ENCODE measurements at places on chromosomes 1 and 21.

DNA sequence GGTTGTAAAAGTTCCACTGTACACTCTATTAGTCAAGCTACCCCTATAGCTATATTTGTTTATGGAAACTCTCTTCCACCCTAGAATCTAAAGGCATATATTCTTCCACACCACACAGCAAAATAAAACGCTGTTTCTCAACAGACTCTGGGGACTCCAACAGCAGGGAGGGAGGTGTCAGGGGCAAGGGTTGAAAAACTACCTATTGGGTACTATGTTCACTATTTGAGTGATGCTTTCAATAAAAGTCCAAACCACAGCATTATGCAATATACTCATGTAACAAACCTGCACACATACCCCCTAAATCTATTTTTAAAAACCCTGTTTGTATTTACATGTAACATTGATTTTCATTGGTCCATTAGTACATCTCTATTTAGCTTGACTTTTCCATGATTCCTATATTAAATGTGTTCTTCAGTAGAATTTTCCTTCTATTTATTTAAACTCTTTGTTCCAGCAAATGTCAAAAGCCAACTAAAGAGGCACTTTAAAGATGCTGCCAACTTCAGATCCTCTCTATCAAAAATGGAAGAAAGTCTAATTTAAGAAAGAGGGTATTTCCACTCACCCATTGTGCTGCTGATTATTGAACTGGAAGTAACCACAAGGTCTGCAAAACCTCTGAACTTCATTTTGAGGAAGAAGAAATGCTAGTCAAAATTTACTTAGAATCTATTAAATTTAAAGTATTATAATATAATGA is 26.2 kb downstream of the RGS7 start:
- peak overlapping the region; percentile 53 for H3K27ac ChIP-seq
- peaks cover 24% of the 10 kb centered on the region for H3K4me1 ChIP-seq
- no peaks in the 10 kb centered on the region for H3K27me3 ChIP-seq
- H3K36me3 ChIP-seq: no peaks in the 10 kb centered on the region

DNA sequence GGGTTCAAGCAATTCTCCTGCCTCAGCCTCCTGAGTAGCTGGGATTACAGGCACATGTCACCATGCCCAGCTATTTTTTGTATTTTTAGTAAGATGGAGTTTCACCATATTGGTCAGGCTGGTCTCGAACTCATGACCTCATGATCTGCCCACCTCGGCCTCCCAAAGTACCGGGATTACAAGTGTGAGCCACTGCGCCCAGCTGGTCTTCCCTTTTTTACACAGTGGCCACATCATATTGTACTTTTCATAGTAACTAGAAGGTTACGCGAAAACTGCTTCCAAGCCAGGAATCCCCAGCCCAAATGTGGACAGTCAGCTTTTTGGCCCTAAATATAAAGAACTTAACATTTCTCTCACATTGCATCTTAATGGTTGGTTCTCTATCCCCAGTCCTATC is 4.2 kb downstream of the VASH2 start:
- H3K27ac ChIP-seq: peak overlapping the region; percentile 82
- no peak overlapping the region for H3K4me3 ChIP-seq
- peaks cover 32% of the 10 kb centered on the region for H3K4me1 ChIP-seq
- peaks cover 36% of the 10 kb centered on the region for H3K27me3 ChIP-seq
- no peaks in the 10 kb centered on the region for H3K36me3 ChIP-seq

GRCh38 chr1:7586031-7586941 is 184.8 kb upstream of the VAMP3 start:
- H3K36me3 ChIP-seq: no peaks in the 10 kb centered on the region
- H3K27ac ChIP-seq: no peak overlapping the region
- H3K4me1 ChIP-seq: no peaks in the 10 kb centered on the region
- H3K27me3 ChIP-seq: peaks cover 10% of the 10 kb centered on the region
- DNase-seq: no peak

GRCh38 chr21:41653954-41654491 is 112.8 kb downstream of the RIPK4 start:
- H3K4me1 ChIP-seq: peaks cover 6% of the 10 kb centered on the region
- no peaks in the 10 kb centered on the region for H3K36me3 ChIP-seq
- H3K4me3 ChIP-seq: no peak overlapping the region
- no peak overlapping the region for H3K27ac ChIP-seq
- DNase-seq: no peak

DNA sequence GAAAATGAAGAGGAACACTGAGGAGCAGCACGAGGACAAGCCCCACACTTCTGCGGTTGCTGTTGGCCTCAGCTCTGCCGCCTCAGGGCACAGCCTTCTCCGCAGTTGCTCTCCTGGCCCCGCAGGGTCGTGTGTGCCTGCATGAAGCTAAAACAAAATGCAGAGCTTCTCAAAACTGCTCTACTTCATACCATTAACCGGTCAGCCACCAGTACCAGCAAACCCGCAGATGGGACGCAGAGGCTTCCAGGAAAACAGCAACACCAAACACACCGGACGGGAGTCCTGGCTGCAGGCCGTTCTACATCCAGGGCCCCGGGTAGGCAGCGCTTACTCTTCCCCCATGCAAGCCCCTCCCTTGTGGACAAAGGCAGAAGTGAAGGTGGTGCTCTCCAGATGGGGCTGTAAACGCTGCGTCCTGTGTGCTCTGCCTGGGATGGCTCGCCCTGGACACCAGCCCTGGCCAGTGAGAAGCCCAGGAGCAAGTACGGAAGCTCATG is 7.1 kb upstream of the C1orf159 start:
- peak overlapping the region; percentile 86 for H3K27ac ChIP-seq
- peaks cover 5% of the 10 kb centered on the region for H3K36me3 ChIP-seq
- H3K27me3 ChIP-seq: peaks cover 9% of the 10 kb centered on the region
- no peak for DNase-seq
- H3K4me1 ChIP-seq: peaks cover 34% of the 10 kb centered on the region

DNA sequence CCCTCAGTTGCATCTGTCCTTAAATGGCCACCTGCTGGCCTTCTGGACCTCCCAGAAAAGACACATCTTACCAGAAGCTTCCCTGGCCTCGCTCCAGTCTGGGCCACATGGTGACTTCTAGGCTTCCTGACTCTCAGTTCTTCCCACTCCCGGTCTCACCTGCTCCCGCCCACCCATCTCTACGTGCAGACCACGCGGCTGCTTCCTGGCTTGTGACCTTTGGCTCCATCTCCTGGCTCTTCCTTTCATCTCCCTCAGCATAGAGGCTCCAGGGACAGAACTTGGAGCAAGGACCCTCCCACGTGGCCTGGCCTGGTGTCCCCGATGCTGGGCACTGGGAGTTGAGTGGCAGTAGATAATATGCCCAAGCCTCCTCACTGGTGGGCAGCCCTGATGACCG is 124.9 kb upstream of the IRF2BP2 start:
- no peaks in the 10 kb centered on the region for H3K27me3 ChIP-seq
- H3K4me3 ChIP-seq: no peak overlapping the region
- no peaks in the 10 kb centered on the region for H3K36me3 ChIP-seq
- peak overlapping the region; percentile 39 for H3K27ac ChIP-seq
- DNase-seq: no peak
- H3K4me1 ChIP-seq: peaks cover 35% of the 10 kb centered on the region

GRCh38 chr1:151259351-151259750 is 4.8 kb downstream of the PSMD4 start:
- H3K27ac ChIP-seq: no peak overlapping the region
- no peak overlapping the region for H3K4me3 ChIP-seq
- peaks cover 33% of the 10 kb centered on the region for H3K36me3 ChIP-seq
- DNase-seq: no peak

DNA sequence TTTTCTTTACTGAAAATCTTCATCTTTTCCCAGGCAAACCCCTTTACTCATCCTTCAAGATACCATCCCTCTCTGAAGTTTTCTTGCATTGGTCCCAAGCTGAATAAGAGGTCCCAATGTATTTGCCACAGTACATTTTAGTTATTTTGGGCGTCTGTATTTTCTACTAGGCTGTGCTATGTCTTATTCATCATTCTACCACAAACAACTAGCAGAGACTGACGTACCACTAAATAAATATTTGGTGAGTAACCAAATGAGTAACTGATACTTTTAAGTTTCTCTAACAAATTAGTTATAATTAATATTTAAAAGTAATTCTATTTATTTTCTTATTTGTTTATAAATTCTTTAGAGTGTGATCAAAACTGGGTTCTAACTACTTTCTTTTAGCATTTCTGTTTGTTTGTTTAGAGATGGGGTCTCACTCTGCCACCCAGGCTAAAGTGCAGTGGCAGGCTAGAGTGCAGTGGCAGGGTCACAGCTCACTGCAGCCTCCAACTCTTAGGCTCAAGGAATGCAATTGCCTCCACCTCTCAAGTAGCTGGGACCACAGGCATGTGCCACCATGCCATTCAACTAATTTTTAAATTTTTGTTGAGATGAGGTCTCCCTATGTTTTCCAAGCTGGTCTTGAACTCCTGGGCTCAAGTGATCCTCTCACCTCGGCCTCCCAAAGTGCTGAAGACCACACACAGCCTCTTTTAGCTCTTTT is 33.1 kb downstream of the NDC1 start:
- no peak for DNase-seq
- no peak overlapping the region for H3K27ac ChIP-seq
- H3K4me3 ChIP-seq: no peak overlapping the region
- H3K27me3 ChIP-seq: no peaks in the 10 kb centered on the region

- DNase-seq: no peak
- no peaks in the 10 kb centered on the region for H3K36me3 ChIP-seq
- peaks cover 6% of the 10 kb centered on the region for H3K4me1 ChIP-seq
- H3K27ac ChIP-seq: no peak overlapping the region
- no peak overlapping the region for H3K4me3 ChIP-seq
Measured at GRCh38 chr1:224789311-224789710, 140.2 kb upstream of the DNAH14 start.

GRCh38 chr1:93591676-93592550 is 89.7 kb downstream of the BCAR3 start:
- H3K4me3 ChIP-seq: peak overlapping the region; percentile 81
- peaks cover 68% of the 10 kb centered on the region for H3K4me1 ChIP-seq
- H3K36me3 ChIP-seq: peaks cover 64% of the 10 kb centered on the region
- peak overlapping the region; percentile 82 for H3K27ac ChIP-seq
- peak; percentile 50 for DNase-seq
- no peaks in the 10 kb centered on the region for H3K27me3 ChIP-seq

GRCh38 chr21:17532292-17532691 is 19.4 kb downstream of the CXADR start:
- no peak overlapping the region for H3K4me3 ChIP-seq
- no peak overlapping the region for H3K27ac ChIP-seq
- DNase-seq: no peak
- H3K27me3 ChIP-seq: peaks cover 12% of the 10 kb centered on the region
- H3K36me3 ChIP-seq: no peaks in the 10 kb centered on the region

DNA sequence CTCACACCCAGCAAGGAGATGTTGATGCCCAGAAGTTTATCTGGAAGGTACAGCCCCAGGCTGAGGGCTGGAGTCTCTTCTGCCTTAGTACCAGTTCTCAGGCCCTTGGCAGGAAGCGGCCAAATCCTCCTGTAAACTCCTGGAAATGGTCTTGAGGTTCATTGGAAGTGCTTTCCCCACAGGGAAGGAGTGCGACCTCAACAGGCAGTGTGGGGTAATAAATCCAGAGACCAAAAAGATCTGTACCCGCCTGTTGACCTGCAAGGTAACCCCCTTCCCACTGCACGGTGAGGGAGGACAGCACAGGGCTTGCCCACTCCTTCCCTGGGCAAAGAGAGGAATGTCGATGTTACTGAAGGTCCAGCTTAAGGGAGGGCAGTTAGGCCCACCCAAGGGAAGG is 4.5 kb downstream of the ATXN7L2 start:
- H3K27ac ChIP-seq: no peak overlapping the region
- no peaks in the 10 kb centered on the region for H3K27me3 ChIP-seq
- peaks cover 12% of the 10 kb centered on the region for H3K4me1 ChIP-seq
- no peak for DNase-seq
- no peak overlapping the region for H3K4me3 ChIP-seq
- peaks cover 22% of the 10 kb centered on the region for H3K36me3 ChIP-seq

DNA sequence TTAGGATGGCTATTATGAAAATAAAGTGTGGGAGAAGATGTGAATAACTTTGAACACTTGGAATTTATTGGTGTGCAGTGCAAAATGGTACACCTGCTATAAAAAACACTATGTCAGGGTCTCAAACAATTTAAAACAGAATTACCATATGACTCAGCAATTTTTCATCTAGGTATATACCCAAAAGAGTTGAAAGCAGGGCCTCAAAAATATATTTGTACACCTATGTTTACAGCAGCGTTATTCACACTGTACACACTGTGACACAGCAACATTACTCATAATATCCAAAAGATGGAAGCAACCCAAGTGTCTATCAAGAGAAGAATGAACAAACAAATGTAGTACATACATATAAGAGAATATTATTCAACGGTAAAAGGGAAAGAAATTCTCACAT is 75.8 kb downstream of the SPATA6 start:
- H3K36me3 ChIP-seq: peaks cover 1% of the 10 kb centered on the region
- no peaks in the 10 kb centered on the region for H3K27me3 ChIP-seq
- no peak overlapping the region for H3K27ac ChIP-seq
- DNase-seq: no peak
- H3K4me3 ChIP-seq: no peak overlapping the region
- H3K4me1 ChIP-seq: no peaks in the 10 kb centered on the region

DNA sequence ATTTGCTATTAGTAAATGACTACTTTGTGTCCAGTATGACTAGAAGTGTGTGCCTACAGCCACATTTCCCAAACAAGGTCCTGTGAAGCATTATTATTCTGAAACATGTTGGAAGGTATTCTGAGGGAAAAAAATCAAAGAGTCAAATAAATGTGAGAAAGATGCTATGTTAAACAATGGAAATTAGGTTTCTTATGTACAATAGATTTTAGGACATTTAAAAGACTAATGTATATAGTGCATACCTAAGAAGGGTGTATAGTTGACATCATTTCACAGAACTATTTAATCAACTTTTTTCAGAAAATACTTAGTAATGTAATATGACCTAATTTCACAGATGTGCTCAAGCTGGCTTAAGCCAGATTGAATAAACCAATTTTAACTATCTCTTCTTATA is 582.5 kb downstream of the USP25 start:
- H3K36me3 ChIP-seq: no peaks in the 10 kb centered on the region
- no peak for DNase-seq
- no peaks in the 10 kb centered on the region for H3K27me3 ChIP-seq

DNA sequence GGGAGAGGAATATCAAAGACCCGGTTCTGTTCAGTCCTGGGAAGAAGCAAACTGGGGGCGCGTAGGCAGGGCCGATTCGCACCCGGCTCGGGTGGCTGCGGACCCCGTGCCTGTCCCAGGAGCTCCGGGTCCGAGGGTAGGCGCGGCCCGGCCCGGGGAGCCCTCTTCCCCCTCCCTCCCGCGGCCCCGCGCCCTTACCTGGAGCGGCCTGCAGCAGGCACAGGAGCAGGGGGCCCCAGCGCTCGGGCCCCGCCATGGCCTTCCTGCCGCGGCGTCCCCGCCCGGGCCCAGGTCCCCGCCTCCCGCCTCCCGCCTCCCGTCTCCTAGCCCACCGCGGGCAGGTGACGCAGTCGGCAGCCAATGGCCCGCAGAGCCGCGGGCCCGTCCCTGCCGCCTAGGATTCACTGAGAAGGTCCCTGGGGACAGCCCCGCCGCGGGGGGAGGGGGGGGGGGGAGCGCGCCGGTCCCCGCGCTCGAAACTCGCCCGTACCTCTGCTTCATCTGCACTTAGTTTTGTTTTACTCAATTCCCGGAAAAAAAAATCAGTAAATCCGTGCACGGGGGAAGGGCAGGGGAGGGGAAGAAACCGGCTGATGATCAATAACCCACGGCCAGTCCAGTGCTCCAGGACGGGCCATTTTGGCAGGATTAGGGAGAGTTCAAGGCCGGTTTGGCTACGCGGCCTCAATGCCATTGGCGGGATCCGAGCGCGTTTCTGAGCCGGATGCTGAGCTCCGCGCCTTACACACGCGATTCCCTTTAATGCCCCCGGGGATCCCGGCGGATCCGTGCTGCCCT is at the start of gene IFNLR1:
Gene IFNLR1, minus strand, starts transcription at position 297 of the 798 bp plus-strand sequence. Its CDS starts 41 bp downstream, at position 256.
- peak; percentile 75 for DNase-seq
- H3K36me3 ChIP-seq: peaks cover 9% of the 10 kb centered on the region
- no peaks in the 10 kb centered on the region for H3K27me3 ChIP-seq
- H3K4me3 ChIP-seq: peak within 1 kb of the TSS; percentile 95

Measured in stimulated activated naive B cell treated with anti-CD40 and anti-IgM and Interleukin-4, amounts not matched to agents 10 μg/mL and 1 μg/mL and 100 μg/mL, for 72 hours (primary cell).